ENCODE measurements at places on chromosomes 3 and 15.

DNA sequence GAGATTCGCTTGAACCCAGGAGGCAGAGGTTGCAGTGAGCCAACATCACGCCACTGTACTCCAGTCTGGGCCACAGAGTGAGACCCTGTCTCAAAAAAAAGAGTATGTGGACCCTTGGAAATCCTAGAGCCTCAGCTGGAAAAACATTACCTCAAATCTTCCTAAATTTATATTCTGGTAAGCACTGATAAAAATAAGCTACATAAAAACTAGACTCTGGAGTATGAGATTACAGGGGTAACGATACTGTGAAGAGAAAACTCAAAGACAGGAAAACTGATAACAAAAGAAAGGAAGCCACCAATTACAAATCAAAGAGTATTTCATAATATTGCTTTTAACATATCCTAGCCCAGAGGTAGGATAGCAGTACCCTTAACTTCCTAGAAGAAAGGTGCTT is 30.3 kb downstream of the SETD2 start:
- DNase-seq = no peak

GRCh38 chr3:105473521-105474223 is 107.0 kb downstream of the ALCAM start:
- DNase-seq = no peak

- no peak for DNase-seq
These were observed 34.5 kb downstream of the NCEH1 start for GRCh38 chr3:172676196-172676922.

GRCh38 chr3:14990780-14991148 is 43.4 kb downstream of the NR2C2 start:
- no peak for DNase-seq

- no peak for DNase-seq
These were observed 7.5 kb downstream of the ISLR start for GRCh38 chr15:74180881-74181602.

DNA sequence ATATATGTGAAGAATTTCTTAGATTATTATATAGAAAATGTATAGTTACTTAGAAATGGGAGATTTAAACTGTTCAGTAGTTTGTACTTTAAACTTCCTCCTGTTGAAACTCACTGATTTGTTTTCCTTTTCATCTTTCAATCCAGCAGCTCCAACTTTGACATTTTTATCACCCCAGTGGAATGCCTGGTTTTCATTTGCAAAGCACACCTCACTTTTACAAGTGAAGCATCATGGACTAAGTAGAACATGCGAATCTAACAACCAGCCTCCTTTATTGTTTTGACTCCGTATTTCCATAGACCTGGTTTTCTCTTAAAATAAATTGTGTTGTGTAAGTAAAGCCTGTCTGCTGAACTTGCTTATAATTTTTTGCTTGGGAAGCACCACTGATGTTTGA is 97.8 kb upstream of the ROBO2 start:
- no peak for DNase-seq

- no peak for DNase-seq
These were observed 74.0 kb upstream of the RARB start for GRCh38 chr3:25354071-25354470.

DNA sequence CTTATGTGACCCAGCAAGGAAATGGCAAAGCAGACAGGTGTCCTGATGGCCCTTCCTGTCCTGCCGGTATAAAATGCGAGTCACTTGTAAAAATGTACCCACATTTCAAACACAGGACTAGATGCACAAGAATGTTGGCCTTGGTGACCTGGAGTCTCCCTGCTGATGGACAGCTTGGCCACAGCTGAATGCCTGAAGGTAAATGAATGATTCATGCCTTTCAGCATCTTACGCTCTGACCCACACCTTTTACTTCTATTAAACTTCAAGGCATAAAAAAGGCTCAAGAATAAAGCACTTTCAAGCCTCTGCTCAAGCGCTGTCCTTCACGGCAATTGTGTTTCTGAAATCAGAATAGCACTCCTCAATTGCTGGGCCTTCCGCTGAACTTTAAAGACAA is 228.0 kb upstream of the SLCO3A1 start:
- DNase-seq = no peak

DNA sequence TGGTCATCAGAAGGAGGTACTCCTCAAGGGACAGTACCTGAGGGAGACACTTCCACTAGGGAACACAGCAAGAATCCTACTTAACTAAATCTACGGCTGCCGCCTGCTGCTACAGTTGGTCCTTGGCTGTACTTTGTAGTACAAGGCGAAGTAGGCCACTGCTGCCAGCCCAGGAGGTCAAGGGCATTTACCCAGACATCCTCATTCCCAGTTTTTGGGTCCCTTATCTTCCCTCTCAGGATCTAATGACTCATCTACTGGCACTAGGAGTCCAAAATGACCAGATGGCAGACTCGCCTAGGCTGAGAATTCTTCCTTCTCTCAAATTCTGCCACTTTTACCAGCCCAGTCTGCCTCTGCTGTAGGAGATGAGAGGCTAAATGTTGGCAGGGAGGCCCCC is 27.1 kb upstream of the LAMP3 start:
- DNase-seq = no peak

GRCh38 chr15:63312286-63312685 is 34.9 kb downstream of the APH1B start:
- no peak for DNase-seq

GRCh38 chr15:50145451-50145872 is 26.4 kb upstream of the ATP8B4 start:
- DNase-seq = no peak

- DNase-seq = no peak
These were observed 177.0 kb downstream of the ZBBX start for GRCh38 chr3:167203062-167203461.
